Vagina (tissue), 2 donors: ENCODE measurements at places on chromosomes 16 and 17.

GRCh38 chr16:66948134-66948836 lies 12.8 kb upstream of the CES3 start:
- DNase-seq = no peak

- DNase-seq = no peak
These were observed 387.4 kb upstream of the ASIC2 start for GRCh38 chr17:33680472-33680871.

- DNase-seq = no peak
These were observed 9.2 kb downstream of the RAB40C start for GRCh38 chr16:598823-599739.

DNA sequence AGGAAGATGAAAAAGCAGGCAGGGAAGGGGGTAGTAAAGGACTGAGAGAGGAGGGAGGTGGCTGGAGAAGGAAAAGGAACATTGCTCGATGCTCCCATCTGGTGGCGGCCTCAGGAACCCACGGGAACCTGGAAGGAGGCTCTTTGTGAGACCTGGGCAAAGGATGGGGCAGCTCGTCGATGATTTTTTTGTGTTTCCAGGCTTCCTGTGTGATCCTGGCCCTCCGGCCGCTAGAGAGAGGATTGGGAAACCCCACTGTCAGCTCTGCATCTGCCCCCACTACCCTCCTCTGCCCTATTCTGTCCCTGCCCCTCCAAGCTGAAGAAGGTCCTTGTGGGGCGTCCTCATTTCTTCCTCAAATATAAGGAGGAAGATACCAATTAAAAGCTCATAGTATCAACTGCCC lies 6.6 kb downstream of the WFIKKN2 start:
- no peak for DNase-seq

DNA sequence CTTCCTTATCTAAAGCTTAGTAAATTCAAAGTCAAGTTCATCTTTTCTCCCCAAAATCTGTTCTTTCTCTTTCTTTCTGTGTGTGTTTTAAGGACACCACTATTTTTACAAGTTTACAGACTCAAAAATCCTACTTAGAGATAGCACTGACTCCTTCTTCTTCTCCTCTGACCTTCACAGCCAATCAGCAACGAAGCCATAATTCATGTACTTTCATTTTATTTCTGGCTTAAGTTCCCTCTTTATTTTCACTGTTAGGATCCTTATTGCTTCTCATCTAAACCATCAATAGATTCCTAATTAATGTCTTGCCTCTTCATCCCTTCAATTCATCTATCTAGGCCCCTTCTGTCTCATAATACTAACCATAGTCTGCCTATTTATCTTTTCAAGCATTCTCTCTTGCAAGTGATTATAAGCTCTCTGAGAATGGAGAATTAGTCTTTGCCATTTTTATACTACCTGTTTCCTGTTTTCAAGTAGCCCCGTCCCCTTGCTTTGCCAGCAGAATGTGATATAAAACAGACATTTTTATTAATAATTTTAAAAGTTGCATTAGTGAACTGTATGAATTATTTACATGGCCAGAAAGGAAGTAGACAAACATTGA lies 27.0 kb downstream of the CDC27 start:
- no peak for DNase-seq

DNA sequence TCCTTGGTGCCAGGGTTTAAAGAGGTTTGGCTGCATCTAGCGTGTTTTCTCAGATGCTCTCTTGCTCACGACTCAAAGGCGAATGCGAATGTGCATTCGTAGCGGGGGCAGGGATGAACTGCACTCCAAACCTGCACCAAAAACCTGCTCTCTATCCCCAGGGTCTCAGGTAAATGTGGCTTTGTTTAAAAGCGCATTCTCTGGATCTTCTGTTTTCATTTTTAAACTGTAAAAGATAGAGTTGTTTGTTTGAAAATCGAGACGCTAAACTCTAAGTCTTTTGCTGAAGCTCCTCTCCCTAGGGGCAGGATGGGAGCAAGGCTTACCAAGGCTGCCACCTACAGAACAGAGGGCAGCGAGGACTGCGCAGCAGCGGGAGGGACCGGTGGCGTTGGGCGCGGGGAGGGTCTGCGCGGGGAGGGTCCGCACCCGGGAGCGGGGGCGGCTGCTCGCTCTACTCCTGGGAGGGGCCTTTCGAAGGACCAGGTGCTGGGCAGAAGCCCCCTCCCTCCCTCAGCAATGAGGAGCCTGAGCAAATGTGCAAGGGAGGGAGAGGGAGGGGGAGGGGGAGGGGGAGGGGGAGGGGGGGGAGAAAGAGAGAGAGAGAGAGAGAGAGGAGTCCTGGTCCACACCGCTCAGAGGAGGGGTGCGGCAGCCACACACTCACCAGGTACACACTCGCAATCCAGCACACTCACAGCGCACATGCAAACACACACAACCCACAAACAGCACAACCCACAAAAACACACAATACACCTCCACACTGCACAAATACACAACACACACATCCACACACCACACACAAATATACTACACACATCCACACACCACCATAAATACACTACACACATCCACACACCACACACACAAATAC lies 142.8 kb downstream of the GRIN2A start:
- DNase-seq = no peak

DNA sequence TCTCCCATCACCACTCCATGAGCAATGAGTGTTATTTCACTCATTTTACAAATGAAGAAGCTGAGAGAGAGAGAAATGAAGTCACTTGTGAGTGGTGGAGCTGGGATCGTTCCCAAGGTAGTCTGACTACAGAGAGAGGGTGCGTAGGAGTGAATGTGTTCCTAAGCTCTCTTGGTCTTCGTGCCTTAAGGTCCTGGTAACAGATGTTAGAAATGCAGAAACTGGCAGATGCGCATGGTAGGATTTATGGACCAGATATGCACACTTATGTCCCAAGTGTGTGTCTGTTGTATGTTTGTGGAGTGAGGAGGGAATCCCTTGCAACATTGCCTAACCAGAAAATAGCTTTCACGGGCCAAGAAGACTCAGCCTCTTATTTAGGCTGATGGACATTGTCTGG lies 93.2 kb upstream of the ZNF469 start:
- no peak for DNase-seq

- DNase-seq = no peak
These were observed 859.1 kb upstream of the GOT2 start for GRCh38 chr16:59593194-59593661.

GRCh38 chr16:49964973-49965372 lies 60.1 kb upstream of the CNEP1R1 start:
- DNase-seq = no peak

- DNase-seq = no peak
These were observed 4.7 kb upstream of the PRR29 start for GRCh38 chr17:63993368-63993985.

DNA sequence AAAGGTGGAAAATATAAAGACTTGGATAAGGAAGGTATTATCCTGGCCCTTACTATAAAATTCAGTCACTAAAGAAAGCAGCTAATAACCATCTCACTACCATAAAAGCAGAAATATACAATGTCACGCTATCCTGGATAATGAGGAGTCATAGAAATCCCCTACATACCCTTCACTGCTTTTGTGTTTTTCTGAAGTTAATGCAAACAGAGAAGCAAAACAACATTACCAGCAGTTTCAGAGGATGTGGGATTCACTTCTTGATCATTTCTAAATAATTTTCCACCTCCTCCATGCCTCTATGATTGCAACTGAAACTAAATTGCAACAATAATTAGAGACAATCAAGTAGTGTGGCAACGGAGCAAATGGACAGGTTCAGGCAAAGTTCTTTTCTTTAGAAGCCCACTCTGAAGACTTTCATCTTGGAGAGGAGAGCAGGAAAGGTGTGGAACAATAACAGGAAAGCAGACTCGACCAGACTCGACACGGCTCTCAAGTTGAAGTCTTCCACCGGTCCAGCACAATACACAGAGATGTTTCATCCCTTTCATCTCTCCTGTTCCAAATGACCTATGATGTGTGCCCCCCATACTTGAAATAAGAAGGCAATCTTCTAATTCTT lies 10.2 kb downstream of the CYTH1 start:
- no peak for DNase-seq

- no peak for DNase-seq
These were observed 57.3 kb downstream of the TMEM186 start for GRCh38 chr16:8739989-8740704.
